ENCODE measurements at places on chromosomes 5 and 9.

- DNase-seq = no peak
Observed at GRCh38 chr5:21910731-21911130, 942.4 kb downstream of the CDH12 start.

DNA sequence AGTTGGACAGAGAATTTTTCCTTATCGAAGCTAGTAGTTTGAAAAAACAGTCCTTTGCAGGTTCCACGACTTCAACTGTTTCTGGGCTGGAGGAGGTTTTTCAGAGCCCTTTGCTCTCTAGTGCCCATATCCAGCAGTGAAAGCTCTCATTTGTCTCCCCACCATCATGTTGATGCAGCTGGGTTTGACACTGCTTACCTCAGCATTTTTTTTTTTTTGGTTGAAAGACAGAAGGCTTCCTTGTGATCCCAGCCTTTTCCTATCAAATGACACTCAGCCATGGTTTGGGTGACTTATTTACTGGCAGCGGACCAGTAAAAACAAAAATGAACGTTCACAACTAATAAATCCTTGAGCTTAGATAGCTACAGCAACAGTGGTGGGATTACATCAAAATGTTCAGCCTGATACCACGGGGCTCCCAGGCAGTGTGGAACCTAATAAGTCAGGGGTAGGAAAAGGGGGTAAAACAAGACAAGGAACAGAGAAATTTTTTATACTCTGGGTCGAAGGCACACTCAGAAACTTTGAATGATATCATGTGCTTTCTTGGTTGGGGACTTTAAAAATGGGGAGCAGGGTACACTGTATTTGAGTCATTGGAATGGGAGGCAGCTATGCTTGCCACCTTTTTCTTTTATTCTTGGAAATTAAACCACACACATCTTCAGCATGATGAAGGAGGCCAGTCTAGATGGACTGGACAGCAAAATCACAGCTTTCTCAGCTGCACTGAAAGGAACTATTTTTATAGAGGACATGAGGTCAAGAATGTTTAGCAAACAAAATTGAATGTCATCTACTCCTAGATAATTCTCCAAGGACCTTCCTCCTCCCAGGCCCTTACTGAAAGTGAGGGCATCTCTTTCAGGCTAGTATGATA is 308.9 kb upstream of the MPDZ start:
- DNase-seq = no peak

DNA sequence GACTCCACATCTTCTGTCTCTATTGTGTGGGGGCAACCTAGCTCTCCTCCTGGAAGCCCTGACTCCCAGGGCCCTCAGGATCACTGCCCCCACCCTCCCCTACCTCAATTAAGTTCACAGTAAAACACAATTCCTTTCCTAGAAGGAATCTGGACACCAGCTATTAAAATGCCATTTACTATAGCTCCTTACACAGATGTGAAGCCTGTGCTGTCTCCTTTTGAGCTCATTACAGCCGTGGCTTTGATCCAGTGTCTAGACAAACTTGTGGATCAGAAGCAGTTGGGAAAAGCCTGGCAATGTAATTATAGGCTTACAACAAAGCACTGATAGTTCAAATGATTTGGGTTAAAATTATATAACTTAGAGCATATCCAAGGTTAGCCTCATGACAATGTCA is 107.0 kb upstream of the SMIM23 start:
- no peak for DNase-seq

DNA sequence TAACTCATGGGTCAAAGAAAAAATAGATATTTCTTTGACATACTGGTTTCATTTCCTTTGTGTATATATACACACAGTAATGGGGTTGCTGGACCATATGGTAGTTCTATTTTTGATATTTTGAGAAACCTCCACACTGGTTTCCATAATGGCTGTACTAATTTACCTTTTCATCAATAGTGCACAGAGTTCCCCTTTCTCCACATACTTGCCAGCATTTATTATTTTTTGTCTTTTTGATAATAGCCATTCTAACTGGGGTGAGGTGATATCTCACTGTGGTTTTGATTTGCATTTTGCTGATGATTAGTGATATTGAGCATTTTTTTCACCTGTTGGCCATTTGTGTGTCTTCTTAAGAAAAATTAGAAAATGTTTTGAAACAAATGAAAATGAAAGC is 78.4 kb upstream of the CKMT2 start:
- no peak for DNase-seq

DNA sequence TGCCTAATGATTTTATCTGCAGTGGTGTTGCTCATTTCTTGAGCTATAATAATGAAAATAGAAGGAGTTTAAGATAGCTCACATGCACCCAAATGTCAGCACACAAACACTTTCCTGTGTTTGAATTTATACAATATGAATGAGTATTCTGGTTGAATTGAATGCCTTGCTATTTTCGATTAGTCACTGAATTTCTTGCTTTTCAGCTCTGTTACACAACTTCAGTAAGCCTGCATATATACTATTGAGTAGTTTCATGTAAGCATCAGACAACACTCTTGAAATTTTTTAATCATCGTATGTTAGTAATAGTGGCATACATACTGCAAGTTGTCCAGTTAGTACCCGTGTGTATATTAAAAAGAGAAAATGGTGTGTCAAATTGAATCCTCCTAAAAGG is 281.5 kb upstream of the GRIA1 start:
- DNase-seq = no peak

- no peak for DNase-seq
Observed at GRCh38 chr5:33984671-33985124, at the start of gene SLC45A2. Gene SLC45A2, minus strand, starts transcription at chr5:33984693. Its CDS starts 110 bp downstream, at chr5:33984583.

All from left colon (tissue), 2 donors.